ENCODE measurements at places on chromosomes 16 and 17.

GRCh38 chr17:4710693-4711634 is 532 bp downstream of the ARRB2 start:
- peak; percentile 41 for DNase-seq

DNA sequence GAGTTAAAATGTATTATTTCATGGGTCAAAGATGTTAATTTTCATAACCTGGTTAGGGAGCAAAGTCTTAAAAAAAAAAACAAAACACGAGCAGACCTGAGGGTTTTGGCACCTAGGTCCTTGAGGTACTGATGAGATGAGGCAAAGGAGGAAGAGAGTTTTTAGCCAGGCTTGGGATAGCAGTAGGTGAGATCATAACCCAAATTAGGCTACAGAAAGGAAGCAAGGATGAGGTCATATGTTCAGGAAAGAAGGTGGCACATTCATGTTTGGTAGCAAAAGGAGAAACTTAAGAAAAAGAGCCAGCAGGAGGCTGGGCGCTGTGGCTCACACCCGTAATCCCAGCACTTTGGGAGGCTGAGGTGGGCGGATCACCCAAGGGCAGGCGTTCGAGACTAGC is 2.8 kb downstream of the ATXN1L start:
- no peak for DNase-seq

GRCh38 chr16:48597563-48598387 is 12.2 kb downstream of the N4BP1 start:
- no peak for DNase-seq

DNA sequence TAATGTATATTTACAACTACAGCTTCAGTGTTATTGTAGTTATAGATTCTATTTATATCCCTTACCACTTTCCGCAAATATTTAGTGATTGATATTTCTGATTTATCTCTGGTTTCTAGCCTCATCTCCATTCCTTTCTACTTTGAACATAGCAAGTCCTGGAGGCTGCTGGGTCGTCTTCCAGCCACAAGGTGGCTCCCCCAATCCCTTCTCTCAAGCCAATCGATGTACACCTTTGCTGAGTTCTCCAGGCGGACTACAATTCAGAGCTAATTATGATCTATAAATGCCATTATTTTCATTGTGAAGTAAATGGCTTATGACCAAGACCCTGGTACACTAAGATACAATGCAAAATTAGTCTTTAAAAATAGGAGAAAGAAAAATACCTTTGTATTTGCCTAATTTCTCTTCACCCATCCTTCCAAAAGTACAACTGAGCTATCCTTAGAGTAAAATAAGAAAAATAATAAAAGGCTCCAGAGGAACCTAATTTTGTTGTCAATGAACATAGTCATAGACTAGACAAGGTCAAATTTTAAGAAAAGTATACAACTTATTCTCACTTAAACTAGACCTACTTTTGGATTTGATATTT is 122.1 kb downstream of the SKAP1 start:
- DNase-seq: peak; percentile 1

- no peak for DNase-seq
Measured at GRCh38 chr17:80106176-80106575, 4.8 kb downstream of the GAA start.

GRCh38 chr17:49574945-49575678 is 559 bp upstream of the NXPH3 start:
- DNase-seq: no peak

DNA sequence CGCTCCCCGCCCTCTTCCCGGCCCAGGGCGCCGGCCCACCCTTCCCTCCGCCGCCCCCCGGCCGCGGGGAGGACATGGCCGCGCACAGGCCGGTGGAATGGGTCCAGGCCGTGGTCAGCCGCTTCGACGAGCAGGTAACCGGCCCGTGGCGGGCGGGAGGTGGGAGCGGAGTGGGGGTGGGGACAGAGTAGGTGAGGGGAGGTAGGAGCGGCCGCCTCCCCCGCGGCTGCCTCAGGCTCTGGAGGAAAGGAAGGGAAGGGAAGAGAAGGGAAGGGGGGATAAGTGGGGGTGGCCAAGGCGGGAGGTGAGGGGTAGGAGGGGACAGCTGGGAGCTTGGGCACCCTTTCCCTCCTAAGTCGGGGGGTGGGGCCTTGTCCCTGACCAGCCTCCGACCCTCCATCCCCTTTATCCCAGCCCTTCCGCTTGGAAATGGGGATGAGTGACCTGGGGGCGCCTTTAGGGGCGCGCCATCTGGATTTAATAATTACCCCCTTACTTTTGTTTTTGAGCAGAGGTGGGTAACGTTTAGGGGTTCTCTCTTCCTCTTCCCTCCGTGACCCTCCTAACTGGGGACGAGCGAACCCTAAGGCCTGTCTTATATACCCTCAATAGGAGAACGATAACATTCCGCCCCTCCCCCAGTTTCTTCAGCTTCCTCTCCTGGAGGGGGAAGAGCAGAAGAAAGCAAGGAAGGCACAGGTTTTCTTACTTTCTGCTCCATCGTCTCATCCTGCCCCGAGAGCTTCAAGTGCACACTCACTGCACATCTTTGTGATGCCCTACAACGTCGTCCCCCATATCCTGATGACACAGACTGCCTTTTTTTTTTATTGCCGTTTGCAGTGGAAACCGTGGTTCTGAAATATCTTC is 694 bp downstream of the NF1 start:
- DNase-seq: peak; percentile 30

GRCh38 chr16:69089091-69089910 is 16.2 kb upstream of the HAS3 start:
- no peak for DNase-seq

GRCh38 chr16:51072591-51072990 is 78.5 kb downstream of the SALL1 start:
- DNase-seq: no peak

DNA sequence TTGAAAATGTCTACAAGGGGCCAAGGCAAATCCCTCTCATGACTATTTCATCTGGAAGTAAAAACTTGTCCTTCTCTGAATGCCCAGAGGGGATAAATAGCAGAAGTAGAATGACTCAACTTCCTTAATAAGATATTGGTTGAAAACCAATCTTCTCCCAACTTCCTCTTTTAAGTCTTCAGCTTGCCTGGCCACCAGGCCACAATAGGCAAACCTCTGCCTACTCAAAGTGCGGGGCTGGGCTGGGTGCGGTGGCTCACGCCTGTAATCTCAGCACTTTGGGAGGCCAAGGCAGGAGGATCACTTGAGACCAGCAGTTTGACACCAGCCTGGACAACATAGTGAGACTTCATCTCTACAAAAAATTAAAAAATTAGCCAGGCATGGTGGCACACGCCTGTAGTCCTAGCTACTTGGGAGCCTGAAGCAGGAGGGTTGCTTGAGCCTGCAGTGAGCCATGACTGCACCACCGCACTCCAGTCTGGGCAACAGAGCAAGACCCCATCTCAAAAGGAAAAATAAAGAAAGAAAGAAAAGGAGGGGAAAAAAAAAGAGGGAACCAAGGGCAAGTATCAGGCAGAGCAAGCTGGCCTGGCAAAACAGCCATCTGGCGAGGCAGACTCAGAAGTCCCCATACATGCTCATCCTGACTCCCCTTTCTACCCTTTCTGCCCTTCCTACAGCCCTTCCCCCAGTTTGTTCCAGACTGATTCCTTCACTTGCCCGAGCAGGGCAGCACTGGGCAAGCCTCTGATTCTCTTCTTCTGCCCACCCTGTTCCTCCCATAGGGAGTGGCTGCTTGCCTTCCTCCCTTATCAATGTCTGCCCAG is 20.6 kb downstream of the MAP3K14 start:
- DNase-seq: peak; percentile 36

- no peak for DNase-seq
Measured at GRCh38 chr17:81418710-81419318, 23.6 kb downstream of the BAHCC1 start.

DNA sequence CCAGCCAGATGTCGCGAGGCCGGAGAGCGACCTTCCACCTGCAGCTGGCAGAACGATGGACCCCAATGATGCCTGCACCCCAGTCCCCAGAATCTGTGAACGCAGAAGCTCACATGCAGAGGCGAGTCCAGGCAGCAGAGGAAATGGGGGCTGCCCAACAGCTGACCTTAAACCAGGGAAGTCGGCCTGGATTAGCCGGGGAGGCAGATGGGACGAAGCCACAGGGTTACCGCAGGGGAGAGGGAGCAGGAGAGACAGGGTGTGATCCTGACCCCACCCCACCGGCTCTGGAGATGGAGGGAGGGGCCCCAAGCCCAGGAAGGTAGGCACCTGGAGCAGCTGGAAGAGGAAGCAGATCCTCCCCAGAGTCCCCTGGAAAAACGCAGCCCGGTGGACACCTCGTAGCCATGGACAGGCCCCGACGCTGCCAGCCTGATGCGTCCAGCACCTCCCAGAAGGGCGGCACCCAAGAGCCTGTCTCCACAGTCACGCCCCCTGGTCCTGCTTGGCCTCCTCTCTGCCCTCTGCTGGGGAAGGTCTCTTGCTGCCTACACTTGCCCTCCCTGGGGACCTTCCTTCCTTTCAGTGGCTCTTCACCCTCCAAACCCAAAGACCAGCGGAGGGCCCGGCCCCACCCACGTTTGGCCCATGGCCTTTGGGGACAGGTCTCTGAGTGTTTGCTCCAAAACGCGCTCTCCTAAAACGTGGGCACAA is 37.3 kb downstream of the PIEZO1 start:
- no peak for DNase-seq

DNA sequence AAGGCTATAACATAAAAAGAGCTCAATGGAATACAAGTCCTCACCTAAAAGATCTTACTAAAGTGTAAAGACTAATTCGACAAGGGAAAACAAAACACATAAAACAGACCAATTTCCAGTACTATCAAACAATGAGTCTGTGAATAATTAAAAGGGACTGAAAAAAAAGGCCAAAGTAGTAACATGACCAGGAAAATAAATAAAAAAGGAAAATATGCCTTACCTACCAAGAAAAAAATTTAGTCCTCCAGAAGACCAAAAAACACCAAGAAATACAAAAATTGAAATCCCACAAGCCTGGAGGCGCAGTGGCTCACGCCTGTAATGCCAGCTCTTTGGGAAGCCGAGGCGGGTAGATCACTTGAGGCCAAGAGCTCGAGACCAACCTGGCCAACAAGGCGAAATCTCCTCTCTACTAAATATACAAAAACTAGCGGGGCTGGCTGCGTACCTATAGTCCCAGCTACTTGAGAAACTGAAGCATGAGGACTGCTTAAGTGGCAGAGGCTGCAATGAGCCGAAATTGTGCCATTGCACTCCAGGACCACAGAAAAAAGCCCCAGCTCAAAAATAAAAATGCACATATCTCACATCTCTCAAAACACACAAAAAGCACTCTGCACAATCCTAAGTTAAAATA is 60.8 kb downstream of the TEX14 start:
- DNase-seq: no peak

DNA sequence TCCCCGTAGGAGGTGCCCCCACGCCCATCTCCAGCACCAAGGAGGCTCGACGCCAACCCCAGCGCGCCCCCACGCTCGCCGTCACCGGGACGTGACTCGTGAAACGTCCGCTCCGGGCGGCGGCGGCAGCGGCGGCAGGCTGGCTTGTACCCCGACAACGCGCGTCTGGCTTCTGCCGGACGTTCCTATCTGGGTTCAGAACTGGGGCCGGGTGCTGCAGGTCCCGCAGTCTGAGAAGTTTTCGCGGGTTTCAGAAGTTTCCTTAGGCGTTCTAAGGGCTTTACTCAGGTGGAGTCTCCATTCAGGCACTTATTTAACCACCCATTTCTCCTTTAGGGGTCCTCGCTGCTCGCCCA is 672 bp upstream of the ALKBH5 start:
- peak; percentile 83 for DNase-seq

DNA sequence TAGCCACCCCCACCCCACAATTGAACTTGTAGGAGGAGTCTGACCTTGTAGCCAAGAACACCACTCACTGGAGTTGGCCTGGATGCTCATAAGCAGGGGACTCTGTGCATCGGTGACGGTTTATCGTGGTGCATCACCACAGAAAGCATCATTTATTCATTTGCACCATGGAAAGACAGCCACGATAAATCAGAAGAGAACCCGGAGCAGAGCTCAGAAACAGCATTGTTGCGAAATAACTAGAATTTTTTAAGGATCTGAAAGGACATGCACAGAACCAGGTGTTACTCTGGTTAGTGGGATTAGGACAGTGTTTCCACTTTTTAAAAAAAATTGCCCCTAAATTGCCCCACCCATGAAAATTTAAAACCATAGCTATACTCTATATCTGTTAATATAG is 44.4 kb upstream of the IRX6 start:
- no peak for DNase-seq

DNA sequence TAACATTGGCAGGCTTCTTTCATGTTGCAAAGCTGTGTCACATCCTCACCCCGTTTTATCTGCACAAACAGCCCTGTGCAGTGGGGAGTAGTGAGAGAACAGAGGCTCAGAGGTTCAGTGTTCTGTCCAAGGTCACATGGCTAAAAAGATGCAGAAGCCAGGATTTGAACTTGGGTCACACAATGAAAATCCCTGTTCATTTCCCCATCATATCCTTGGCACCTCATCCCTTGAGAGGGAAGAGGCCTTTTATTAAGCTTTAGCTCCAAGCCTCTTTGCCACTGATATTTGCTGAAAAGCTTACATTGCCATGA is 106.6 kb downstream of the AMFR start:
- no peak for DNase-seq

- DNase-seq: peak; percentile 28
Measured at GRCh38 chr16:4371357-4372000, at the start of gene VASN. Gene VASN, plus strand, starts transcription at chr16:4371848. Its CDS starts 9,030 bp downstream, at chr16:4380878.

DNA sequence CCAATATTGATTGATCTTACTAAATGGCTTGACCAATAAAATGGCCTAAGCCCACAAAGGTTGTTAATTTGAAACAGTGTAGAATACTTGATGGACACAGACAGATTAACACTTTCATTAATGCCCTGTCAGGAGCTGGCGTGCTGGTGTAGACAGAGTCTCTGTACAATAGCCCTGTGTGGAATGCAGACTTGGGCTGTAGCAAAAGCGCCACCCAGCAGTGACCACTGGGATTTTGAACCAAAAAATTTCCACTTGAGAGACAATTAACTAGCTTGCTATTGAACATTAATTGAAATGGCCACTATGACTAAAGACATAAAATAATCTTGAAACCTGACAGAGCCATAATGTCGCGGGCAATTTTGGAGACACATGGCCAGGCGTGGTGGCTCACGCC is 19.7 kb upstream of the GUCY2D start:
- no peak for DNase-seq

DNA sequence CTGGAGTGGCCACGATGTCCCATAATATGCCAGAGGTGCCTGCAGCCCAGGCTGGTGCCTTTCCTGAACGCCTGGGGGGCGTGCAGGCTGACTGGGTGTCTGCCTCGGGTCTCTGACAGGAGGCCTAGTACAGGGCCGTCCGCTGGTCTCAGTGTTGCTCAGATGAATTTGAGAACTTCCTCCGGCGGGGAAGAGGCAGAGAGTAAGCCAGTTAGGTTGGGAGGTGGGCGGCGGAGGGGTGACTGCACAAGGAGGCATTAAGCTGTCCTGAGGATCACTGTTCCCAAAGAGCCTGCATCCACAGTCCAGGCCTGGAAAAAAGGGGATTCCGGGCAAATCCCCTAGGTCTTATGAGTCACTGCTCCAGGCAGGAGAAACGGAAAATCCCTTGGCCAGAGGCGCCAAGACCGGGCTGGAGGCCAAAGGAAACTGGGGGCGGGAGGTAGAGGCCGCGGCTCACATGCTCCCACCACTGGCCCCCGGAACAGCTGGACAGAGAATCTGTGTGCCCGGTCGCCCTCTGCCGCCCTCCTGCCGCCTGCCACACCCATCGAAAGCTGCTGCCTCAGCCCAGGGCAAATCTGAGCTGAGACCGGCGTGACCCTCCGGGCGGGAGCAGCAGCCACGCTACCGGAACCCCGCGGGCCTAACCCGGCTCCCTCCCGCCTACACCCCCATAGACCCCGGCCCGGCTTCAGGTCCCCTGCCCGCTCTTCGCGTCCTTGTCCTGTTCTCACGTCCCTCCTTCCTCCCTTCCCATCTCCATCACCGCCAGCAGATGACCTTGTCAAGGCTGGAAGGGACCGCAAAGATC is 1.2 kb downstream of the TRIM47 start:
- DNase-seq: peak; percentile 66

Data from hippocampal formation (tissue), 2 donors.